OCI-LY7 (cell line): ENCODE measurements at places on chromosomes 13 and 19.

DNA sequence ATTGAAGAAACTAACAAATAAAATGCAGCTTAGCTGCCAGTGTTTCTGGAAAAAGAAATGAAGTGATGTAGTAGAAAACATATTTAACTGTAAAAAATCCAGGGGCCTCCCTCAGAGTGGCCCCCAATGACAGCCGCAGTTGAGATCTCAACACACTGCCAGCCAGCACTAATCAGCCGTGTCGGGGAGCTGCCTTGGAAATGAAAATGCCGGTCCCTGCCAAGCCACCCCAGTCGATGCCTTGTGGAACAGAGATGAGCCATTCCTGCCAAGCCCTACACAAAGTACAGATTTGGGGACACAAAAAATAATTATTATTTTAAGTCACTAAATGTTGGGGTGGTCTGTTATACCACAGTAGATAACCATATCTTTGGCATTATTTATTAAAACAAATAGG is 1342.4 kb downstream of the EFNB2 start:
- DNase-seq = no peak

DNA sequence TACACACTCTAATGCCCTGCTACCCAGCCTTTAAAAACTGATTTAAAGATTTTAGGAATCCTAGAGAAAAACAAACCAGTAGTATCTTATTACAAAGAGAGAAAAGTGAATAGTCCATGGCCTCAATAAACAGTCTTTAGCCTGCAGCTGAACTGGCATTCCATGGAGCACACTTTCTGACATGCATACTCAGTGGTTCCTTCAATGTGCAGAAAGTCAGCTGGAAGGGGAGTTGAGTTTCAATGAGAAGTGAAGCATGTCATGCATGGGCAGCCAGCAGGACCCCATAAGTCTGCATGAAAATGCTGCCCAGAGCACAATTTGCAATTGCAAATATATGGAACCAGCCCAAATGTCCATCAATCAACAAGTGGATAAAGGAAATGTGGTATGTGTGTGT is 273.7 kb downstream of the UQCRFS1 start:
- DNase-seq = no peak

DNA sequence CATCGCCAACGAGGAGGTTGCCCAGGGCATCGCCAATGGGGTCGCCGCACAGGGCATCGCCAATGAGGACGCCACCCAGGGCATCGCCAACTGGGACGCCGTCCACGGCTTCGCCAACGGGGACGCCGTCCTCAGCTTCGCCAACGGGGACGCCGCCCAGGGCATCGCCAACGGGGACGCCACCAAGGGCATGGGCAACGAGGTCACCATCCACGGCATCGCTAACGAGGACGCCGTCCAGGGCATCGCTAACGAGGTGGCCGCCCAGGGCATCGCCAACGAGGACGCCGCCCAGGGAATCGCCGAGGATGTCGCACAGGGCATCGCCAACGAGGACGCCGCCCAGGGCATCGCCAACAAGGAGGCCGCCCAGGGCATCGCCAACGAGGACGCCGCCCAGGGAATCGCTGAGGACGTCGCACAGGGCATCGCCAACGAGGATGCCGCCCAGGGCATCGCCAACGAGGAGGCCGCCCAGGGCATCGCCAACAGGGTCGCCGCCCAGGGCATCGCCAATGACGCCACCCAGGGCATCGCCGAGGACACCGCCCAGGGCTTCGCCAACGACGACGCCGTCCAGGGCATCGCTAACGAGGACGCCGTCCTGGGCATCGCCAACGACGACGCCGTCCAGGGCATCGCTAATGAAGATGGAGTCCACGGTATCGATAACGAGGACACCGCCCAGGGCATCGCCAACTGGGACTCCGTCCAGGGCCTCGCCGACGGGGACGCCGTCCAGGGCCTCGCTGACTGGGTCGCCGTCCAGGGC is 945.7 kb downstream of the TUBA3C start:
- DNase-seq = no peak

DNA sequence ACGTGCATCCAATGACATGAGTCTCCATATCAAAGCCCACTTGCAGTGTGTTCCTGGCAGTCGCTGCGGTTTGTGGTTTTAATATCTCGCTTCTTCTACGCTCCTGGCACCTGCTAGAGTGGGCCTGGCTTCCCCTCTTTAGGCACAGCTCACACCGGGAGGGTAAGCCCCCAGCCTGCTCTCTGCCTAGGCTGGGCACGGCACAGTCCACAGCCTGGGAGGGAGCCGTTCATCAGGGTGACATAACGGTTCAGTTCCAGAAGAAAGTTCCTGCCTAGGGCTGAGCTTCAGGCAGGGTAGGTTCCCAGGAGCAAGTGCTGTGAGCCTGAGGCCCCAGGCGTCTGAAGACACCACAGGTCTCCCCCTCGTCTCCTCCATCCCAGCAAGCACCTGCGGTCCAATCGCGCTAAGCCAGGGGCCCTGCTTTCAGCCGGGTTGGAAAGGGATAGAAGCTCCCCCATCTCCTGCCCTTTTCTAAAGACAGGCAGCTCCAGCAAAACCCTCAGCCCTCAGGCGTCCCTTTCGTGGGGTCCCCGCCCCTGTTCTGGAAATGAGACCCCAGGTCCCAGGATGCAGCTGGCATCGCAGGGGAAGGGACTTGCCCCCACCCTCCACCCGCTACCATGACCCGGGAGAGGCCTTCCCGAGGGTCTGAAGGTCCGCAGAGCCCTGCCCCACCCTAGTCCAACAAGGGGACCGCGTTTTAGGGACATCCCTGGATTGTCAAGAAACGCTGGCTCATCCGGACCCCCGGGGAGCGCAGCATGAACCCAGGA is 121.6 kb upstream of the ZNF507 start:
- no peak for DNase-seq

DNA sequence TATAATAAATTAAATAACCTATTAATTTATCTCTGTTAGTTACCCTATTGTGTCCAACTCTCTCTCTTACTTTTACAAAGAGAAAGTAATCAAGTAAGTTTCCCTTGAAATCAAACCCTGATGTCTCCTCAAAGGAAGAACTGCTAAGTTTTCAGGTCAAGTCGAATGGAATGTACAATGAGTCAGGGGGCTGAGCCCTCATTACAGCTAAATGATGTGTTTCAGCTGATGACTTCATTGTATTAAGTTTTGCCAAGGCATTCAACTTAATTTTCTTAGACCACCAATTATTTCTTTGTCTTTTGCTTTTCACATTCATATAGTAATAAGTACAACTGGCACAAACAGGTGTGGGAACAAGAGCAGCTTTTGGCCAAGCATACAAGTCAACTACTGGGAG is 54.7 kb upstream of the DCT start:
- DNase-seq = no peak

DNA sequence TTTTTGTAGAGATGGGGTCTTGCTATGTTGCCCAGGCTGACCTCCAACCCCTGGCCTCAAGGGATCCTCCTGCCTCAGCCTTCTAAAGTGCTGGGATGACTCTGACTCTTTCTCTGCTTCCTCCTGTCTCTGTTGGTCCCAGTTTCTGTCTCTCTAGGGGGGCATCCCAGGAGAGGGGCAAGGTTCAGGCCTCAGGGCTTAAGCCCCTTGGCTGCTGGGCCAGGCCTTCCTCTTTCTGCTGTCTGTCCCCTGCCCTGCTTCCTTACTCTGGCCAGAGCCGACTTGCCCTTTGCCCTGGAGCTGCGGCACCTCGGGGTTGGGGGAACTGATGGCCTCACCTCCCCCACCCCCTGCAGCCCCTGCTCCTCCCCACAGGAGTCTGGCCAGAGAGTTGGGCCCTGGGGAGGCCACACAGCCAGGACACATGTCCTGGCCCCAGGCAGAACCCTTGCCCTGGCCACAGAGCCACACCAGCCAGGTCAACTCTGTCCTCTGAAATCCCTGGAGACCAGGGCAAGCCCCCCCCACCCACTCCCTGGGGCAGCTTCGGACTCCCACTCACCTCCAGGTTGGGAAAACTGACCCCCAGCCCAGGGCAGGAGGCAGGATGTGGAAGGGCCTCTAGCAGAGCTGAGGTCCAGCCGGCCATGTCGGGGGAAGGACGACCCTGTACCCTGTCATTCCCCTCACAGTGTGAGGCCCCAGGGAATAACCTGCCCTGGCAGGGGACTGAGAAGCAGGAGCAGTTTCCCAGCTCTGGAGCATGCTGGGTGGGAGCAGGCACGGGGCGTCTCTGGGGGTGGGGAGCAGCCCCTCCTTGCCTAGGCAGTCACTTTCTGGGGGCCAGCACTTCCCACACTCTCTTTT is 23.7 kb downstream of the CEBPA start:
- DNase-seq = no peak

- DNase-seq = no peak
These were observed 64.0 kb downstream of the RXFP2 start for GRCh38 chr13:31803311-31803710.

GRCh38 chr13:63460462-63461090 is 2044.9 kb upstream of the PCDH20 start:
- DNase-seq = no peak

GRCh38 chr13:47545201-47546024 is 455.7 kb downstream of the SUCLA2 start:
- no peak for DNase-seq

DNA sequence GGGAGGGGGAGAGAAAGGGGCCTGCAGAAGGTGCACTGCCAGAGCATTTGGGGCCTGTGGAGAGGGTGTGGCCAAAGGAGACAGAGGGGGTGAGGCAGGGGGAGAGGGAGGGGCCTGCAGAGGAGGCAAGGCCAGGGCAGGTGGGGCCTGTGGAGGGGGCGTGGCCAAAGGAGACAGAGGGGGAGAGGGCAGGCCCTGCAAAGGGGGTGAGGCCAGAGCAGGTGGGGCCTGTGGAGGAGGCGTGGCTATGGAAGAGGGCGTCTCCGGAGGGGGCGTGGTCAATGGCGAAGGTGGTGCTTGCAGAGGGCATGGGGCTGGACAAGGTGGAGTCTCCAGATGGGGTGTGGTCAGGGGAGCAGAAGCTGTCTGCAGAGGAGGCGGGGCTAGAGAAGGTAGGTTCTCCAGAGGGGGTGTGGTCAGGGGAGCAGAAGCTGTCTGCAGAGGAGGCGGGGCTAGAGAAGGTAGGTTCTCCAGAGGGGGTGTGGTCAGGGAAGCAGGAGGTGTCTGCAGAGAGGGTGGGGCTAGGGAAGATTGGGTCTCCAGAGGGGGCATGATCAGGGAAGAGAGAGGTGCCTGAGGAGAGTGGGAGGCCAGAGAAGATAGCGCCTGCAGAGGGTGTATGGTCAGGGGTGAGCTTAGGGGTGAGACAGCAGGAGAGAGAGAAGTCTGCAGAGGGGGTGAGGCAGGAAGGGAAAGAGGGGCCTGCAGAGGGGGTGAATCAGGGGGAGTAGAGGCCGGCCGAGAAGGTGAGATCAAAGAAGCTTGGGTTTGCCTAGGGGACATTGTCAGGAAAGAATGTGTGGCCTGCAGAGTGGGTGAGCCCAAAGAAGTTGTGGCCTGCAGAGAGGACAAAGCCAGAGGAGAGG is 3.4 kb downstream of the PRR36 start:
- peak; percentile 94 for DNase-seq

DNA sequence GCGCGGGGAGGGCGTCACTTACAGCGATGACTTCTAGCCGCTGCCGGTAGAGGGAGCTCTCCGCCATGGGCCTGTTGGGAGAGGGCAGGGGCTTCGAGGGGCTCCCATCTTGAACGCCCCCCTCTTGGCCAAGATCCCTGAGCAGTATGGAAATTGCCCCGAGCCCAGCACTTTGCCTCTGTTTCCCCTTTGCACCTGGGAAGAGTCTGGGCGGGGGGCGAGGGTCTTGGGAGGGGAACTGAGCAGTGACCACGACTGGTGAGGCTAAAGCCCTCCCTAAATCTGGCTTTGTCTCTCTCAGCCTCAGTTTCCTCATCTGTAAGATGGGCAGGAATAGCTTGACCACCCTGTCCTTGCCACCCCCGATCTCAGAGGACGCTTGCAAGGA is 2.8 kb downstream of the PALM3 start:
- DNase-seq = peak; percentile 47

DNA sequence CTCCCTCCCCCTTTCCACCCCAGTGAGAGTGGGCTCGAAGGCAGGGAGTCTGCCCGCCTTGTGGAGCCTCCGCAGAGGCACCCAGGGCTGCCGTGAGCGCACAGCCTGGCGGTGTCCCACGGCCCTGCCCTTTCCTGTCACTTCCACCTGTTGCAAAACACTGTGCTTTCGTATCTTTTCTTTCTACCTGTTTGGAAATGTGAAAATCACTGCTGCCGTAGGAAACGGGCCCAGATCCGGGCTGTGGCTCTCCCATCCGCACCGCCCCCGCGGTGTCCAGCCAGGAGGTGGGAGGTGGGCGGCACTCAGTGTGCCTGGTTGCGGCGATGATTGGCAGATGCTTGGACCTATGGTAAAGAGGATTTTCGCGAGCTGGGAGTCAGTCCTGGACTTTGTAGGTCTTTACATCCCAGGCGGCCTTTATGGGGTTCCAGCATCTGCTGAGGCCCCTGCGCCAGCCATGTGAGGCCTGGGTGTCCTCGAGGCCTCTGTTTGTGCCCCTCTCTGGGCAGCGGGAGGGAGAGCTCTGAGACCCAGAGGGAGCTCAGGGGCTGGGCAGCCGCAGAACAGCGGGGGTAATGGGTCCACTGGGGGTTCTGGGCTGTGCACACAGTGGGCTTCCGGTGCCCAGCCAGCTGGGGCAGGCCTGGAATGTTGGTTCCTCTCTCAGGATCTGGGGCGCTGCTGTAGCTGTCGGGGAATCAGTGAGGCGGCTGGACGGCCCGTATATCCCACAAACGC is 6.1 kb downstream of the STK11 start:
- DNase-seq = no peak

- DNase-seq = no peak
These were observed 30.1 kb downstream of the ZAR1L start for GRCh38 chr13:32284927-32285632.

- no peak for DNase-seq
These were observed 67.7 kb upstream of the TEX29 start for GRCh38 chr13:111252446-111253364.

GRCh38 chr13:33639158-33639557 is 178.8 kb upstream of the RFC3 start:
- no peak for DNase-seq

DNA sequence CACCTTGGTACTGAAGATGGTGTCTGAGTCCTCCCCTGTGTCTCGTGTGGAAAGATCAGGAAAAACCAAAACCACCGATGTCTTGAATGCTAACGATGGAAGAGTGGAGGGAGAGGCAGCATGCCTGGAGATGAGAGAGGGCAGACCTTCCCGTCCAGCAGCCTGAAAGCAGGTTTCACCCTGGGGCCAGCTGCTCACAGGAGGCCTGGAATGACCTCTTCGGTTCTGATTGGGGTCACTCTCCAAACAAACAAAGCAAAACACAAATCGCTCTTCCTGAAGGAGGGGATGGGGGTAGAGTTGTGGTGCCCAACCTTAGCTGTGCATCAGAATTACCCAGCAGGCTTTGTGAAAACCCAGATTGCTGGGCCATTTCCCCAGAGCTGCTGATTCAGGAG is 142.3 kb upstream of the SOX1 start:
- DNase-seq = no peak

- DNase-seq = no peak
These were observed 189.3 kb downstream of the TM9SF2 start for GRCh38 chr13:99690426-99691174.
